GM12891 (cell line): ENCODE measurements at places on chromosomes 6 and 20.

- no peak for DNase-seq
Observed at GRCh38 chr20:10631126-10631525, 42.7 kb downstream of the JAG1 start.

DNA sequence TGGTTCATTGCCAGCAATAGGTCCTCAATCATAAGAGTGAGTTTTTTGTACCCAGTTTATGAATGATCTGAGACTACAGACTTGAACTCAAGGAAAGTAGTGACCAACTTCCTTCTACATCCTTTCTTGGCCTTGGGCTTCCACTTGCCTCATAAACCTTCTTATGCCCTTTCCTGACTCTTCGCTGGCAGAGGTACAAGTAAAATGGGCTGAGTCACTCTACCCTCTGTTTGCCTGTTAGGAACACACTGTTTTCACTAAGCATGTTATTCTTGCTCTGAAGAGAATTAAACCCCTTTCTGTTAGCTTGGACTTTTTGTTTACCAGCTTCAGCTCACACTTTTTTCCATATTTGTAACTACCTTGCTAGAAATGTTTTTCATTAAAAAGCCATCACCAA lies 74.4 kb downstream of the PKHD1 start:
- DNase-seq = no peak

GRCh38 chr6:167659046-167659445 lies 167.7 kb upstream of the AFDN start:
- DNase-seq = no peak

GRCh38 chr6:13164291-13164690 lies 164.0 kb downstream of the TBC1D7 start:
- no peak for DNase-seq

DNA sequence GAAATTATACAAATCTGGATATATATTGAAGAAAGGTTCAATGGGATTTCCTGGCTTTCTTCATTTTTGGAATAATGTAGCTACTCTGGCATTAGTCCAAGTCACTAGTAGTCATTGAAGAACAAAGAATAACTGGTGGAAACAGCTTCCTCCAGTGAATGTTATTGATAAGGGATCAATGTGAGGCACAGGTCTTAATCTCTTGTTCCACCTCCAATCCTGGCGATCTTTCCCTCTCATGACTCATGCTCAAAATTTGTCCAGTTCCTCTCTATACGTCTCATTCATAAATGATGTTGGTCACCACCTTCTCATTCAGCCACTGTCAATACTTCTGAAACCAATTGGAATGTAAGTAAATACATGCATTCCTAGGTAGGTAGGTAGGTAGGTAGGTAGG lies 185.0 kb upstream of the BMP2 start:
- no peak for DNase-seq

- no peak for DNase-seq
Observed at GRCh38 chr6:127102299-127102698, 16.2 kb upstream of the RSPO3 start.

- DNase-seq = no peak
Observed at GRCh38 chr20:35267092-35267491, 10.8 kb downstream of the MMP24OS start.

DNA sequence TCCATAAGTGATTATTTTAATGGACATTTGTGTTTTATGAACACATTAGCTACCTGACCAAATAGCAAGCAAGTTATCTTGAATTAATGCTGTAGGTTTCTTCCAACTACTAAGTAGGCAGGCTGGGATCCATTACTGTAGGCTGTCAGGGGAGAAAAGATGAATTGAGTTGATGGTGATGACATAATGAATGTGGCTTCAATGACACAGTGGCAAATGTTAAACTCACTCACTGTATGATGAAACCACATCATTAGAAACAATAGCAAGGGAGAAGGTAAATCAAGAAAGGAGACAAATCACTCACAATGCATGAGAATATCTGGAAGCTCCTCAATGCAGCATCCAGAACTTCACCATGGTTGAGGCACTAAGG lies 529.7 kb upstream of the CITED2 start:
- no peak for DNase-seq

- DNase-seq = peak; percentile 12
Observed at GRCh38 chr6:155050311-155050710, 55.2 kb downstream of the TIAM2 start.

DNA sequence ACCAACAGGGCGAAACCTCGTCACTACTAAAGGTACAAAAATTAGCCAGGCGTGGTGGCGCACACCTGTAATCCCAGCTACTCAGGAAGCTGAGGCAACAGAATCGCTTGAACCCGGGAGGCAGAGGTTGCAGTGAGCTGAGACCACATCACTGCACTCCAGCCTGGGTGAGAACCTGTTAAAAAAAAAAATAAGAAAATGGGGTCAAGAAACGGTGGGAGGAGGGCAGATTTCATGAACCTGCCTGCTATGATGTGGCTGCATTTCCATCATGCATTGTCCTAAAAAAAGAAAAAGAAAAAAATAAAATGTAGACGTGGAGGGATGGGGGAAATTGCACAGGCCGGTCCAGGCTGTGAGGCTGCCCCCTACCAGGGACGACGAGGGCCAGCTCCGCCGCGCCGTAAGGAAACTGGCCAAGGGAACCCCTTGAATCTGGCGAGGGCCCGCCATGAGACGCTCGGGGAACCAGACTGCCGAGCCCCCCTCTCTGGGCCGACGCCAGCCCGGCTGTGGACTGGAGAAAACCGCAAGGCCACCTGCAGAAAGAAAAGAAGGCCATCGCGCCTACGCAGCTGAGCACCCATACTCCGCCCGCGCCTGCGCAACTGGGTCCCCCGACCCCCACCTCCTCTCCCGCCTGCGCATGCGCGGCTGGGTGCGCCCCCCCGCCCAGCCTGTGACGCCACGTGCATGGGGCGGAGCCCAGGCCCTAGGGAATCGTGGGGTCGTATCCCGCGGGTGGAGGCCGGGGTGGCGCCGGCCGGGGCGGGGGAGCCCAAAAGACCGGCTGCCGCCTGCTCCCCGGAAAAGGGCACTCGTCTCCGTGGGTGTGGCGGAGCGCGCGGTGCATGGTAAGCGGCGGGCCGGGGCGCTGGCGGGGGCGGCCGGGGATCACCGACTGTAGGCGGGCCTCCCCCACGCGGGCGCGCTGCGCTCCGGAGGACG lies at the start of gene ENTPD6:
TSS of gene ENTPD6 (plus strand) at position 699 of the 948 bp plus-strand sequence. CDS start 10,825 bp downstream, outside the sequence.
- peak; percentile 96 for DNase-seq

- DNase-seq = no peak
Observed at GRCh38 chr6:75412969-75413662, 80.5 kb downstream of the FILIP1 start.

DNA sequence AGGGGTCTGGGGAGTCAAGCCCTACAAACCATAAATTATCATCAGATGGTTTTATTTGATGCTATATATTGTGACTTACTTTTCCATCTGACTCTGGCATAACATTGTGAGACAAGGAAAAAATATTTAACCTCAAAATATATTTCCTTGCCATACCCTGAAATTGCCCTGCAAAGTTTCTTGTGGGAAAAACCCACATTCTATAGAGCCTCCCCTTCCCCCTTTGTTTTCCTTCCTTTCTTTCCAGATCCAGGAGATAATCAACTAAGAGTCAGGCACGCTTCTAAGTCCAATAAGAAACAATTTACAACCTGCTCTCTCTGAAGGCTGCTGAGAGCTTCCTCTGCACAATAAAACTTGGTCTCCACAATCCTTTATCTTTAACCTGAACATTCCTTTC lies 17.5 kb upstream of the HINT3 start:
- DNase-seq = no peak

- no peak for DNase-seq
Observed at GRCh38 chr6:135932651-135933050, 81.2 kb downstream of the PDE7B start.

DNA sequence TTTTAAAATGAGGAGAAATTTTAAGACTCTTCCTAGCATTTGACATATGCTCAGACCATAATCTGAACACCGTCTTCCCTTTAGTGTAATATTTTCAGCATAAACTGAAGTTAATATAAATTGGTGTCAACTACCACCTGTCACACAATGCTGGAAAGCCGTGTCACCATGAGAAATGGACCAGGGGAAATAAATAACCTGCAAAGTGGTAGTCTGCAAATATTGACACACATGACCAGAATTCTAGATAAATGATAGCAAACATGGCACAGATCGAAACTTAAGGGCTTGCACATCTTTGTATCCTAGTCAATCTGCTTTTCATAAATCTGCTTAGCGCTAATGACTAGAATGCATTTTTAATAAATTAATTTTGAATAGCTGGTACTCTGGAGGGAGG lies 191.9 kb downstream of the CD83 start:
- DNase-seq = no peak

GRCh38 chr6:150252714-150253444 lies 110.0 kb downstream of the PPP1R14C start:
- DNase-seq = no peak

DNA sequence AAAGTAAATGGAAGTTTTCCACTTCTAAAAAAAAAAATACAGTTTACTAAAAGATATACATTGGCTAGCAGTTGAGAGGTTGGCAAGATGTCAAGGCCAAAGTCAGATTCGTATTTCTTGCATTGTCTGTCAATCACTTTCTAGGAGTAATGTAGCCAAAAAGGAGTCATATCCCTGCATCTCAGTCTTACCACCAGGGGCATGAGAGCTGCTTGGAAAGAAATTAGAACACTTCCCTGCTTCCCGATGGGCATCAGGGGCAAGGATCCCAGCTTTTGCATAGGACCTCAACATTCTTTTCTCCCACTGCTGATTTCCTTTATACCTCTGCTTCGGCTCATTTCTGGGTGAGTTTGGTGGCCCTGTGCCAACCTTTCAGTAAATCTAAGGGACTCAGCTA lies 581.0 kb upstream of the MAP3K7 start:
- DNase-seq = no peak

DNA sequence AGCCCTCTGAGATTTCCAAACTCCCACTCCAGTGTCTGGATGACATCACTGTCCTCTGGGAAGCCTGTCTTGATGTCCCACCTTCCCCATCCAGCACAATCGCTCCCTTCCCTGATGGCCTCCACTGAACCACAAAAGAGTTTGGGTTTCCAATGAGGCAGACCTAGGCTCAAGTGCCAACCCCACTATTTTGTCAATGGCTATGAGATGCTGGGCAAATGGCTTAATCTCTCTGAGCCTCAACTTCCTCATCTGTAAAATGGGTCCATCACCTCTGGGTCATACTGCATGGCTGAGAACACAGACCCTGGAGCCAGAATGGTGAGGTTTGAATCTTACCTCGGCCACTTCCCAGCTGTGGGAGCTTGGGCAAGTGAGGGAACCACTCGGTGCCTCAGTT lies 11.7 kb downstream of the SLC13A3 start:
- DNase-seq = no peak

- no peak for DNase-seq
Observed at GRCh38 chr6:49522710-49523593, 23.2 kb downstream of the GLYATL3 start.

DNA sequence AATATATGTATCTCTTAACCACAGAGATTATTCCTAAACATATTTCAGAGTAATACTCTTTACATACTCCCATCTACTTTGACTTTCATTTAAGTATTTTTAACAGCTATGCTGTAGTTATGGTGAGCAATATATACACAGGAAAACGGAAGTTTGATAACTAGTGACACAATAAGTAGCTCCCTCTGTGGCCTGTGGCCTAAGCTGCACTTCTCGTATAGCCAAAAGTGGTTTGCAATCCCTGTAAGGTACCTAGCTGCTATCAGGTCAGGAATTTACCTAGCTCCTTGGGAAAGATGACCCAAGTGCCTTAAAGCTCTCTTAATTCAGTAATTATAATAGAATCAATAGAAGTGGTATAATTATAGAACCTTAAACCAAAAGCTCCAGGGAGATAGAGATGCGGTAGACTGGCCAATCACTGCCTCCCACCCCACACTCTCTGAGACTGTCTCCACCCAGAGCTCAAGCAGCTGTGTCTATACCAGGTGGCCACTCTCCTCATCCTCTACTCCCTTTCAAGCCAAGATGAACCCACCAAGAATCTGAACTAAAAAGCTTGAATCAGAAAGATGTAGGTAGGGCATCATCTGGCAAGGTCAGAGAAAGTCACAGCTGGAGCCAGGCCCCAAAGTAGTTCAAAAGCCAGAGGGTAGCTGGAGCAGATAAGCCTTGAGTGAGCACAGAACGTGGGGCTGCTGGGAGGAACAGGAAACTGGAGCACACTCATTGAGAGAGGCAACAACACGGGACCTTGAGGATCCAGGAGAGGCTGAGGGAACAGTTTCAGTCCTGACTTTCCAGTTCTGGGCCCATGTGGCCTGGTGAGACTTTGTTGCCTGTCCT lies 84.9 kb upstream of the ASF1A start:
- DNase-seq = no peak

- no peak for DNase-seq
Observed at GRCh38 chr20:6626805-6627204, 140.7 kb upstream of the BMP2 start.

GRCh38 chr20:57792386-57793080 lies 82.7 kb upstream of the PMEPA1 start:
- DNase-seq = no peak

- DNase-seq = no peak
Observed at GRCh38 chr6:125750692-125751333, 1.4 kb downstream of the HEY2 start.

- no peak for DNase-seq
Observed at GRCh38 chr6:36651659-36652379, 26.7 kb upstream of the CDKN1A start.

GRCh38 chr20:21377701-21378100 lies 19.6 kb downstream of the NKX2-4 start:
- DNase-seq = no peak

- DNase-seq = no peak
Observed at GRCh38 chr20:16206817-16207216, 366.4 kb downstream of the KIF16B start.

DNA sequence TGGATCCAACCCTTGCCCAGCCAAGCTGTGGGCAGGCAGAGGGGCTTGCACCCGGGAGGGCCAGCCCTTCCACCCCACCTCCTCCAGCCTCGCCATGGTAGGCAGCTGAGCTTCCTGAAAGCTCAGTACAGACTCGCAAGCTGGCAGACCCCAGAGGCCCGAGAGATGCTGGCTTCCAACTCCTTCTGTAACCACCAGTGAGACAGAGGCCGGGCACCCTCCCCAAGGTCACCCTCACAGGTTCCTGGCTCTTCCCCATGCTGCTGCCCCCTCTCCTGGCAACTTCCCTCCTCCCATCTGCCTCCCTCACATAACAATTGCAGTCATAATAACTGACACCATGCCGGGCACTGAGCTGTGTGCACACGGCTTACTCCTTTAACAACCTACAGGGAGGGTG lies 26.2 kb upstream of the NOL4L start:
- DNase-seq = no peak

- DNase-seq = peak; percentile 46
Observed at GRCh38 chr20:56630086-56630493, 984 bp downstream of the TFAP2C start.
